Left colon (tissue), 2 donors: ENCODE measurements at places on chromosomes 2 and 18. TPM values are rescaled to one million over a fixed set of nuclear protein-coding genes. Genes with fewer than 3 reads are reported as not detected.

XDH gene
- 75.2 TPM for total RNA-seq

- DNase-seq, result peak; percentile 64
Observed at GRCh38 chr2:109613081-109613921, 465 bp downstream of the SEPTIN10 start.

TRABD2A gene
- total RNA-seq, result 89.8 TPM

GRCh38 chr2:113854970-113855740, 34.7 kb upstream of the ACTR3 start:
- DNase-seq, result no peak

- no peak for DNase-seq
Observed at GRCh38 chr2:213010106-213010779, 141.2 kb downstream of the IKZF2 start.

REV1 gene
- total RNA-seq, result 44.0 TPM

DNA sequence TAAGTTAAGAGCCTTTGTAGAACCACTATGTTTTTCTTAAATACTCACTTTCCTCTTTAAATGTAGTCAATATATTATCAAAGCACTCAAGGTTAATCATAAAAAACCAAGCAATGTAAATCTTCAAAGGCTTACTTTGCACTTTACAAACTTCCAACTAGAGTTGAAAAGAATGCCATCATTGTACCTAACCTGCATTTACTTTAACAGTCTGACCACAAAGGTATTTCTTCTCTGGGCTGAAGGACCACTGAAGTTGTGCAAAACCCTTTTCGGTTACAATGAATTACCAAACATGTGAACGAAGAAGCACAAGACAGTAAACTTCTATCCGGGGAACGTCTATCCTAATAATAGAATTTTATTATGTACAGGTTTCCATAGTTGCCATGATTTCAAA, 3.0 kb downstream of the HNRNPLL start:
- DNase-seq, result no peak

DNA sequence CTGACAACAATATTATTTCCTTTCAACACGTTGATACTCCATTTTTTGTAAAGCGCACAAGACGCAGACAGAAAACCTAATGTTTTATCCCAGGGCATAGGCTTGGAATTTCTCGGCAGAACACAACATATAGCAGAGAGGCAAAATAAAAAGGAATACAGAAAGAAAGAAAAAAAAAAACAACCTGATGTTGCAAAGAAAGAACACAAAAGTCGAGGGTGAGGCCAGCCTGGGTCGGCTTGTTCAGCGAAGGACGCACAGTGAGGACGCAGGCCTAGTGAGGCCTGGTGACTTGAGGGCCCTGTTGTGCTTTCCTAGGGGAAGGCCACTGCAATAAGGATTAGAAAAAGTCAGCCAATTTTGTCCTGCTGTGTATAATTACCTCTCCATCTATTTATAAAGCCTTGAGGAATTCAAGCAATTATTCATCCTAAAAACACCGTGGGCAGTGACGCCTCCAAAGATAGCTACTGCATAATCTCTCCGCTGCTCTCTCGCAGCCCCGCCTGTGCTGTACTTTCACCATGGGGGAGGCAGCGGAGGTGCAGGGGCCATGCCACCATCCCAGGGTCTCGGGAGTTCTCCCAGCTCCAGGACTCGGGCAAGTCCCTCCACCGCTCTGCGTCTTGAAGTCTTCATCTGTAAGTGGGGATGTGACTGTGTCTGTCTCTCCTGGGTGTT, 61.9 kb upstream of the SH3RF3 start:
- DNase-seq, result no peak

DNA sequence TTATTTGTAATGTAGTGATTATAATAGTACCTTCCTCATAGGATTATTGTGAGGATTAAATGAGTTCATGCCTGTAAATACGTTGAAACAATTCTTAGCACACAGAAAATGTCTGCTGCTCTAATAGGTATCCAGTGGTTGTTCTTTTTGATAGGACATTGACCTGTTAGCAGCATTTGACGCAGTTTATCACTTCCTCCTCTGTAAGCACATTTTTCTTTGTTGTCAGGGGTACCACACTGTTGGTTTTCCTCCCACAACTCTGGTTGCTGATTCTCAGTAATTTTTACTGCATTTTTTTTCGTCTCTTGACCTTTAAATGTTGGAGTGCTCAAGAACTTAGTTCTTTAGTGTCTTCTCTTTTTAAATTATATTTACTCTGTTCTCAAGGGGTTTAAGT, 15.4 kb downstream of the PPM1B start:
- no peak for DNase-seq

DNA sequence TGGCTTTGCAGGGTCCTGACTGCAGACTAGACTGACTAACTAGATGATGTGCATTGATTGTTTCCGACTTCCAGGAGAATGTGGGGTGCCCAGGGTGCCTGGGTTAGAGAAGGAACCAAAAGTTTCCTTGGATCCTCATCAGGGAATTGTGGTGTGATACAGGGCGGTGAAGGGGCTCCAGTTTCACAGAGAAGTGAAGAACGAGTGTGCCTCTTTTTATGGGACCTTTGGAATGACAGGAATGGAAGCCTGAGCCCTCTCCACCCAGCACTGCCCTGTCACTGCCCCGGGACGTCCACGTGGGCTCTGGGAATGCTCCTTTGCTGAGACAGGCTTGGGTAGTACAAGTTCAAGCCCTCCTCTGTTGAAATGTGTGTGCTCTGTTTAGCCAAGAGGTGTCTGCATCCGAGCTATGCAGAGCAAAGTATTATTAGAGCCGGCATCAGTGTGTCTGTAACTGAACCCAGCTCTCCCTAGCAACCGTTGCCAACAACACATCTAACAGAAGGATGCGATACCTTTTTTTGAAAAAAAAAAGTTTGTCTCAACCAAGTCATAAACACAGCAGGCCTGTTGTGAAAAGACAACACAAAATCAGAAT, 183.6 kb downstream of the SMAD7 start:
- no peak for DNase-seq

CRYBA2 gene
- total RNA-seq, result 6.9 TPM

DNA sequence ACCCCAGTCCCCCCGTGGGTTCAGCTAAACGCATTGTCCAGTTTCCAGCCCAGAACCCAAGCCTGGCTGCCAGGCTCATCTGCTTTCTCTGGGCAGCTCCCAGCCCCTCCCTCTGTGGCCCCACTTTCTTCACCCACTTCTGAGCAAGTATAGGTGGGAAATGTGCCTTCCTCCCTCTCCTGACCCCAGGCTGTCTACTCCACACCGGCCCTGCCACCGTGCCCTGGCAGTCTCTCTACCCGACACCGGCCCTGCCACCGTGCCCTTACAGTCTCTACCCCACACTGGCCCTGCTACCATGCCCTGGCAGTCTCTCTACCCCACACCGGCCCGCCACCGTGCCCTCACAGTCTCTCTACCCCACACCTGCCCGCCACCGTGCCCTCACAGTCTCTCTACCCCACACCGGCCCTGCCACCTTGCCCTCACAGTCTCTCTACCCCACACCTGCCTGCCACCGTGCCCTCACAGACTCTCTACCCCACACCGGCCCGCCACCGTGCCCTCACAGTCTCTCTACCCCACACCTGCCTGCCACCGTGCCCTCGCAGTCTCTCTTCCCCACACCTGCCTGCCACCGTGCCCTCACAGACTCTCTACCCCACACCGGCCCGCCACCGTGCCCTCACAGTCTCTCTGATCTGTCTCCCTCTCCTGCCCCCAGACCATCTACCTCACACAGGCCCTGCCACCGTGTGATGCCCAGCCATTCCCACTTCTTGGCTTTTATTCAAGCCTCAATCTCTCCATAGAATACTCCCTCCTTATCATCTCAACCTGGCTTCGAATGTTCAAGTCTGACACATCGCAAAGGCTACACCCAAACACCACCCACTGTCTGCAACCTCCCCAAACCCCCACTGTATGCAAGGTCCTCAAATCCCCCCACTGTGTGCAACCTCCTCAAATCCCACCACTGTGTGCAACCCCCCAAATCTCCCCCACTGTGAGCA, 108.9 kb downstream of the TPO start:
- no peak for DNase-seq

SETBP1 gene
- 21.2 TPM for total RNA-seq

DNA sequence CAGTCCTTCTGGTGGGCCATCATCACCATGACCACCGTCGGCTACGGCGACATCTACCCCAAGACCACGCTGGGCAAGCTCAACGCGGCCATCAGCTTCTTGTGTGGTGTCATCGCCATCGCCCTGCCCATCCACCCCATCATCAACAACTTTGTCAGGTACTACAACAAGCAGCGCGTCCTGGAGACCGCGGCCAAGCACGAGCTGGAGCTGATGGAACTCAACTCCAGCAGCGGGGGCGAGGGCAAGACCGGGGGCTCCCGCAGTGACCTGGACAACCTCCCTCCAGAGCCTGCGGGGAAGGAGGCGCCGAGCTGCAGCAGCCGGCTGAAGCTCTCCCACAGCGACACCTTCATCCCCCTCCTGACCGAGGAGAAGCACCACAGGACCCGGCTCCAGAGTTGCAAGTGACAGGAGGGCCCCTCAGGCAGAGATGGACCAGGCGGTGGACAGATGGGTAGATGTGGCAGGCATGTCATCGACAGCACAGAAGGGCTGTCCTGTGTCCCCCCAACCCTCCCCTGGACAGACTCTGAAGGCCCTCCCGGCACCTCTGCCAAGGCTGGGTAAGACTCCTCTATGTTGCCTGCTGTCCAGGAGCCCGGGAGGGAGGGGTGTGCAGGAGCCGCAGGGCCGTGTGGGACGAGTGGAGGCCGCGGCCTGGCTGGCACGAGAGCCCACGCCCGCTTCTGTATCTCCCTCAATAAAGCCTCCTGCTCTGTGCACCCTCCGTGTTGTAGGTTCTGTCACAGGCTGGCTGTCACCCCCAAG, 2.0 kb downstream of the KCNF1 start:
- DNase-seq, result no peak

DNA sequence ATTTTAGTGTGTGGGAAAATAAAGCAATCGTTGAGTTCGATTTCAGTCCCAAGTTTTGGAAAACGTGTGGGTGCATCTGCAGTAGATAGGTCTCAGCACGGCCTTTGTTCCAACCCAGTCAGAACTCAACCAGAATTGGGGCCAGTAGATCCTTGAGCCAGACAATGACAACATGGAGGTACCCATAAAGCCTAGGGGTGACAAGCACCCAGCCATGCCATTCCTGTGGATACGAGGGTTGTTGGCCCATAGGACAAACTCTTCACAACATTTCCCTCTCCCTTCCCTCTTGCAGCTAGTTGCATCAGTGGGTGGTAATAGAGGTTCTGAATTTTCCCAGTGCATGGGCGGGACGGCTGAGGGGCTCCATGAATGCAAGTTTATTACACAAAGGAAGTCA, 60.1 kb downstream of the ST3GAL5 start:
- no peak for DNase-seq

- DNase-seq, result no peak
Observed at GRCh38 chr2:49938268-49938667, 784.0 kb upstream of the FSHR start.

- no peak for DNase-seq
Observed at GRCh38 chr18:78525366-78526111, 454.1 kb upstream of the SALL3 start.

DNA sequence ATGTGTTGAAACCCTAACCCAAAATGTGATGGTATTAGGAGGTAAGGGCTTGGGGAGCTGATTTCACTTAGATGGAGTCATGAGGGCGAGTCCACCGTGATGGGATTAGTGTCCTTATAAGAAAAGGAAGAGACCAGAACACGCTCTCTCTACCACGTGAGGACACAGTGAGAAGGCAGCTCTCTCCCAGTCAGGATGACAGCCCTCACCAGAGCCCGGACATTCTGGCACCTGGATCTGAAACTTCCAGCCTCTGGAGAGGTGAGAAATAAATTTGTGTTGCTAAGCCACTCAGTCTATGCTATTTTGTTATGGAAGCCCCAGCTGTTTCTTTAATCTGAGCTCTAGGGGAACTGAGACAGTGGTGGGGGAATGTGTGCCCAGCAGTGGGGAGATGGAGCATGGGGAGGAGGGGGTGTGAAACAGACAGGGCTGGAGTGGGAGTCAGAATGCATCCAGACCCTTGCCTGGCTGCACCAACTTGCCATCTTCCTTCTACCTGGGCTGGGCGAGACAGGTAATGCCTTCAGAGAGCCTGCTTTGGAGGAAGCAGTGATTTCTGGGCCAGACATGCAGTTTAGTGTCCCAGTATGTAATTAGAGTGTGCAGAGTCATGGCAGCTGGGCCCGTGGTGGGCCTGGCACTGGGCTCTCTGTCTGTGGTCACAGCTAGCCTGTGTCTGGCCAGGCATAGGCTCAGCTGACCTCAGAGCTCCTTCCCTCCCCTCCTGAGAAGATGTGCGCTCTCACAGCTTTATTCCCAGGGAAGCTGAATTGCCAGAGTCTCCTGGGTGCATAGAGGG, 38.1 kb downstream of the RHOB start:
- no peak for DNase-seq

NR4A2 gene
- 3.4 TPM for total RNA-seq

GRCh38 chr2:120108049-120108448, 95.2 kb downstream of the EPB41L5 start:
- peak; percentile 50 for DNase-seq

- no peak for DNase-seq
Observed at GRCh38 chr2:122816803-122817202, 1061.4 kb downstream of the TSN start.

DNA sequence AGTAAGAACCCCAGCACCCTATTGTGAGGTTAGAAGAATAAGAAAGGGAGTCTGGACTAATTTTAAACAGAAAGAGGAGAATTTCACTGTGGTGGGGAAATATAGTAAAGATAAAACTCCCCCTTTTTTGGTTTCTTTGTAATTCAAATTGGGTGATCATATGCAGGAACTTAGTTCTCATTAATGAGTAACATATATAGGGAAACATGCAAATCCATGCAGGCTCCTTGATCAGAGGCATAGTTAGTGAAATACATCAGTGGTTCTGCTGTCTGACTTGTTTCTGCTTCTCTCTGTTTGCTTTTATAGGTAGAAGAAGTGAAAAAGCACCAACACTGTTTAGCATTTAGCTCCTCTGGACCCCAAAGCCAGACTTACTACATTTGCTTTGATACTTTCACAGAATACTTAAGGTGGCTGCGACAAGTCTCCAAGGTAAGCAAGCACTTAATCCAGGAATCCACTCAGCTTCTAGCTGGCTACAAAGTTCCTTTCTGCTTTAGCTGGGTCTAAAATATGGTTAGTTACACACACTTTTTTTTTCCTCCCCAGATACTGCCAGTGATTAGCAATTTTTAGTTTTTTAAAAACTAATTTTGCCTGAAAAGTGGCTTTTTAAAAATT, 123.2 kb downstream of the PHLPP1 start:
- no peak for DNase-seq

CSRNP3 gene
- 2.7 TPM for total RNA-seq

GYPC gene
- 7.2 TPM for total RNA-seq

GLI2 gene
- 4.0 TPM for total RNA-seq

GPR17 gene
- 0.31 TPM for total RNA-seq

TFCP2L1 gene
- 149 TPM for total RNA-seq

DNA sequence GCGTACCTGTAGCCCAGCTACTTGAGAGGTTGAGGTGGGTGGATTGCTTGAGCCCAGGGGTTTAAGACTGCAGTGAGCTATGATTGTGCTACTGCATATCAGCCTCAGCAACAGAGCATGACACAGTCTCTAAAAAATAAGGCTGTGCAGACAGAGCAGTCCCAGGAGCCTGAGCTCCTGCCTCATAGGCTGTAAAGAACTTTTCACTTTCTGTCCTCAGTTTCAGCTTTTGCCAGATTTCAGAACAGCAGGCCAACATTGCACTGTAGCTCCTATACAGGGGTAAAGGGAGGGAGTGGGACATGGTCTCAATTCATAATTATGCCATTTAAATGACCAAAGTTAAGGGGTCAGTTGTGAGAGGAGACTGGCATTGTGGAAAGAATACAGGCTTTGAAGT, 150.6 kb downstream of the GALNT1 start:
- DNase-seq, result no peak
